Common myeloid progenitor, CD34-positive (primary cell): ENCODE measurements at places on chromosomes 12 and 14.

- peak; percentile 61 for DNase-seq
These were observed 180.8 kb downstream of the ADCK1 start for GRCh38 chr14:77980475-77981321.

- no peak for DNase-seq
These were observed 13.8 kb upstream of the CACNA1C start for GRCh38 chr12:2039034-2039433.

DNA sequence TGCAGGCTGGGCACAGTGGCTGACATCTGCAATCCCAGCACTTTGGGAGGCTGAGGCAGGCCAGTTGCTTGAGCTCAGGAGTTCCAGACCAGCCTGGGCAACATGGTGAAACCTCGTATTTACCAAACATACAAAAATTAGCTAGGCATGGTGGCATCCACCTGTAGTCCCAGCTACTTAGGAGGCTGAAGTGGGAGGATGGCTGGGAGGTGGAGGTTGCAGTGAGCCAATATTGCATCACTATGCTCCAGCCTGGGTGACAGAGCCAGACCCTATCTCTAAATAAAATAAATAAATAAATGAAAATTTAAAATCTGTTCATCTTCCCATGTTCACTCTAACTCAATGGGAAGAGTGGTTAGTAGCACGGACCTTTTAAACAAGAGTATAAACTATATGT, 71.2 kb downstream of the ELK3 start:
- no peak for DNase-seq

DNA sequence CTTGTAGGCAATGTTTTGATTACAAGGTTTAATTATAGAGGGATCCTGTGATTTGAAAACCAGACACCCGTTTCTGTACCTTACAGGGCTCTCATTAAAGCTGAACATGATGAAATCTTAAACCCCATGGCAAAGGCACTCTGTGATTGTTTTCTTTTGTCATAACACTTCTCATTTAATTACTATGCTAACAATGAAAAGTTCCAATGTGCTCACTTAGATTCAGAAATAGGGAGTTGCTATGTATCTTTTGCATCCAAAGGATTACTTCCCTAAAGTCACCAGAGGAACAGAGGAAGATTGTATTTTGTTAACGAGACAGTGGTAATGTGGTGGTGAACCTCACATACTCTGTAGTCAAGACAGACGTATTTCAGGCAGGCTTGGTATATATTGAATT, 81.5 kb upstream of the MYF6 start:
- no peak for DNase-seq

- DNase-seq, result no peak
These were observed 80.8 kb downstream of the LLPH start for GRCh38 chr12:66049538-66050282.

DNA sequence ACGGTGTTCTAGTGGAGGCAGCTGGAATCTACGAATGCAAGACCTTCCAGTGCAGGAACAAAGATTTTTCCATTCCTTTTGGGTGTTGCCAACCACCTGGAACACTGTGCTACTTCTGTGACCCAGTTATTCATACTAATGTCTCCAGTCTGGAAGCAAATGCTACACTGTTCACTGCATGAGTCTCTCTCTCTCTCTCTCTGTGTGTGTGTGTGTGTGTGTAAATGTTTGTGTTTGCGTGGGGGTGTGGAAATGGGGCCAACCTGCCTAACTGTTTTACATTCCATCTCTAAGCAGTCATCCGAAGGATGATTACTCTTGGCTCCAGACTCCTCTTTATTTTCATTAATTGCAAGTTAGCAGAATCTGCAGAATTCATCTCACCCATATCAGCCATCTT, 29.9 kb upstream of the YBX3 start:
- DNase-seq, result no peak
